ENCODE measurements at places on chromosomes 2 and 18.

GRCh38 chr18:49915352-49915751, 102.0 kb upstream of the ACAA2 start:
- no peak for DNase-seq

- no peak for DNase-seq
Observed at GRCh38 chr2:238912916-238913875, 65.3 kb downstream of the TWIST2 start.

DNA sequence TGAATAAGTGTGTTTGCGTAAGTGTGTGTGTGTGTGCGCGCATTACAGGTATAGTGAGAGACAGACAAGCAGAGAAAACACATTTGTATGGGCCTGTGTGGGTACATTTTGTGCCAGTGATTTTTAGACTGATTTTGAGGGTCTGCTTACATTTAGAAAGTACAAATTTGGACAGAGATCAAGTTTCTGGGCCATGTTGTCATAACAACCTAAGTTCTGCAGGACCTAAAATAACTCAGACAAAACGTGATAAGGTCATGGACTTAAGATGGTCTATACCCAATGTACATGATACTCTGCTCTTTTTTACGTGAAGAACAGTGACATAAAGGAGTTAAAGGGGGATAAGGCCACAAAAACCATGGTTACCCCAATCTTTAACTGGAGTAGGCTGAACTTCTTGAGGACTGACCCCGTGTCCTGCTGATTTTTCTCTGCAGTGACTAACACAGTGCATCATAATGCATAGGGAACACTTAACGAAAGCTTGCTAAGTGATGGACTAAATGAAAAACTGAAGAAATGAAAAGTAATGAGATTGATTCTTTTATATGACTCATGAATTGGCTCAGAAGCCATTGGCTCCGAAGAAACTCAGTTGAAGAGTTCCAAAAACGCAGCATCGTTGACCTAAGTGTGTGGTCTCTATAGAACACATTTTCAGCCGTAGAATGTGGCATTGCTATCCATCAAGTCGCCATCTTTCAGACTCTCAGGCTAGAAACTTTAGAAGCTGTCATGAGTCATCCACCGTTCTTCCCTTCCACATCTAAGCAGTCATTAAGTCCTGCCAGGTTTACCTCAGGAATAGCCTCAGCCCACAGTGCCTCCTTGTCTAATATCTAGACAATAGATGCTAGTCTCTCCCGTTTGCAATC, 61.6 kb upstream of the NCOA1 start:
- no peak for DNase-seq

GRCh38 chr2:241208058-241208457, 19.6 kb downstream of the ANO7 start:
- DNase-seq = no peak

GRCh38 chr2:241324775-241325174, 9.1 kb downstream of the SEPTIN2 start:
- no peak for DNase-seq
